ENCODE measurements at places on chromosomes 11 and 22. TPM values are rescaled to one million over a fixed set of nuclear protein-coding genes. Genes with fewer than 3 reads are reported as not detected.

GRCh38 chr11:15965562-15966250 lies 390.6 kb downstream of the SOX6 start:
- H3K4me1 ChIP-seq: peaks cover 24% of the 10 kb centered on the region
- no peaks in the 10 kb centered on the region for H3K27me3 ChIP-seq
- H3K36me3 ChIP-seq: no peaks in the 10 kb centered on the region
- no peak overlapping the region for H3K4me3 ChIP-seq
- no peak overlapping the region for H3K27ac ChIP-seq

Gene MAP4K2
- total RNA-seq: 43.3 TPM

GRCh38 chr11:29315275-29315674 lies 701.6 kb downstream of the KCNA4 start:
- H3K4me3 ChIP-seq: no peak overlapping the region
- H3K27me3 ChIP-seq: no peaks in the 10 kb centered on the region
- no peak for DNase-seq
- no peak overlapping the region for H3K27ac ChIP-seq
- no peaks in the 10 kb centered on the region for H3K4me1 ChIP-seq

Gene MPZL2
- 49.5 TPM for total RNA-seq

- H3K4me3 ChIP-seq: no peak overlapping the region
- H3K4me1 ChIP-seq: no peaks in the 10 kb centered on the region
- no peak overlapping the region for H3K27ac ChIP-seq
- DNase-seq: no peak
- no peaks in the 10 kb centered on the region for H3K36me3 ChIP-seq
- no peaks in the 10 kb centered on the region for H3K27me3 ChIP-seq
These were observed 42.9 kb downstream of the LINC01488 start for GRCh38 chr11:69524291-69524882.

Gene LDHAL6A
- not detected for total RNA-seq

DNA sequence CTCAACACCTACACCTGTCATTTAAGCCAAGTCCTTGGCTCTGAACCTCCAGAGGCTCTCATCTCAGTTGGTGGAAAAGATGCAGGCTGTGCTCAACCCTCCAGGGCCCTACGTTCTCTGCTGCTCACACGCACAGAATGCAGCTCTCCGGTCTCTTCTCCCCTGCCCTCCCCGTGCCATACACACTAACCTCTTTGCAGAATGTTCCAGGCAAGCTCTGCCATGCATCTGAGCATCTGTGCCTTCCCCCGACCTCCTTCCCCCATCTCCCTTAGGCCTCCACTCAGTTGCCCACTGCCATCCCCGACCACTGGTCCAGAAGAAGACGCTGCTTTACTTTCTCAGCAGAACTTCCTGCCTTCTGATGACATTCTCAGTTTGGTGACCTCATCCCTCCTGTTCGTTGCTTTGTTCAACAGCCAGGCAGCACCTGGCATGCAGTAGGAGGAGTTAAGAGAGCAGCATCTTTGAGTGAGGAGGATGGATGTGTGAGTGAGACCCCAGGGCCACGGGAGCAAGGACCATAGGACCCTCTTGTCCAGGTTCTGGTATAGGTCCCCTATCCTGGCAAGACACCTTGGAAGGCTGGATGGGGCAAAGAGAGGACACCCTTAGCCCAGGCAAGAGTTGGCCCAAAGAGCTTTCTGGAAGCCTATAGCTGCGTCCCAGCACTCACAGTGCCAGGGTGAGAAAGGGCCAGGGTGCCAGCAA lies 598.0 kb downstream of the BRD1 start:
- no peak overlapping the region for H3K4me3 ChIP-seq
- no peaks in the 10 kb centered on the region for H3K27me3 ChIP-seq
- no peaks in the 10 kb centered on the region for H3K4me1 ChIP-seq
- no peak overlapping the region for H3K27ac ChIP-seq

GRCh38 chr11:116579031-116579653 lies 193.6 kb downstream of the BUD13 start:
- no peak overlapping the region for H3K27ac ChIP-seq
- H3K27me3 ChIP-seq: peaks cover 61% of the 10 kb centered on the region
- H3K4me1 ChIP-seq: peaks cover 3% of the 10 kb centered on the region
- no peaks in the 10 kb centered on the region for H3K36me3 ChIP-seq
- DNase-seq: no peak

DNA sequence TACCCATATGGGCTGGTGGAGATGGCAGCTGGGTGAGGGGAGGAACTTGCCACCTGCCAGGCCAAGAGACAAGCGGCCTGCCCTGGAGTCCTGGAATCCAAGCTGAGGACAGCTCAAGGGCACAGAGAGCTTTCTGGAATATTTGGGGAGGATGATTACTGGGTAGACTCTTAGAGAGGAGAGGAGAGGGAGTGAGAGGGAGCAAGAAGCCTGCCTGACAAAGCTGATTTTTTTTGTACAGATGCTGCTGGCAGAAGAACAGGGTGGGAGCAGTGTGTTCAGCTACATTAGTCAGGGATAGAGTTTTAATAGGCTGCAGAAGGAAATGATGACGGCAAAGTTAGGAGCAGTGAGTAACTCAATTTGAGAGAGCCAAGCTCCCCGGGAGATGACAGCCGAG lies 299.3 kb downstream of the NXPE2 start:
- no peak overlapping the region for H3K4me3 ChIP-seq
- H3K4me1 ChIP-seq: no peaks in the 10 kb centered on the region
- no peaks in the 10 kb centered on the region for H3K27me3 ChIP-seq
- H3K27ac ChIP-seq: no peak overlapping the region
- no peaks in the 10 kb centered on the region for H3K36me3 ChIP-seq
- DNase-seq: no peak

DNA sequence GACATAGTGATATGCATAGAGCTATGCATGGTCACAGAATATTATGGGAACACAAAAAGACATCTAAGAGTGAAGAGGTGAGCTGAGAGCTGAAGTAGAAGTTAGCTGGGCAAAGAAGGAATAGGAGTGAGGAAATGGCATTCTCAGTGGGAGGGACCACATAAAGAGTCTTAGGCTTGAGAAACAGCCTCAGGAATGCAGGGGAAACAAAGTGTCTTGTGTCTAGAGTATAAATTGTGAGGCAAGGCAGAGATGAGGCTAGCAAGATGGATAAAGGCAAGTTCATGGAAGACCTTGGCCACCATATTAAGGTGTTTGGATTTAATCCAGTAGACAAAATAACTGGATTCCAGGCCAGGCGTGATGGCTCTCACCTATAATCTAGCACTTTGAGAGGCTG lies 40.6 kb upstream of the CRTAM start:
- H3K27ac ChIP-seq: no peak overlapping the region
- H3K36me3 ChIP-seq: peaks cover 16% of the 10 kb centered on the region

DNA sequence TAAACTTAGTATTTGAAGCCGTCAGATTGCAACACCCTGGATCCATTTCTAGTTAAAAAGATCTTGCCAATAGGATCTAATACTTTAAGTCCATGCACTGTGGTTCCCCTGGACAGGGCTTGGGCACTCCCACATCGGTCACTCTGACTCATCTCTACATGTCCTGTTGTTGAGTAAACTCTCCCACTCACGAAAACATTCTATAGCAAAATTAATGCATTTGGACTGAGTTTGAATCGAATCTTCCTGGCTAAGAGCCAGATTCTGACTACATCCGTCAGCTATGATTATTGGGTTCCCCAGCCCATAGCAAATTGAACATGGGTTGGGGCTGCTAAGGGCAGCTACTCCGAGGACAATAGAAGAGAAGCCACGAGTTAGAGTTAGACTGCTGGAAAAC lies 182.1 kb upstream of the SORL1-AS1 start:
- H3K27me3 ChIP-seq: peaks cover 6% of the 10 kb centered on the region
- DNase-seq: no peak
- no peak overlapping the region for H3K4me3 ChIP-seq
- H3K36me3 ChIP-seq: no peaks in the 10 kb centered on the region
